ENCODE measurements at places on chromosomes 3 and 15.

GRCh38 chr15:98382139-98382538 lies 266.2 kb upstream of the IGF1R start:
- DNase-seq: no peak

DNA sequence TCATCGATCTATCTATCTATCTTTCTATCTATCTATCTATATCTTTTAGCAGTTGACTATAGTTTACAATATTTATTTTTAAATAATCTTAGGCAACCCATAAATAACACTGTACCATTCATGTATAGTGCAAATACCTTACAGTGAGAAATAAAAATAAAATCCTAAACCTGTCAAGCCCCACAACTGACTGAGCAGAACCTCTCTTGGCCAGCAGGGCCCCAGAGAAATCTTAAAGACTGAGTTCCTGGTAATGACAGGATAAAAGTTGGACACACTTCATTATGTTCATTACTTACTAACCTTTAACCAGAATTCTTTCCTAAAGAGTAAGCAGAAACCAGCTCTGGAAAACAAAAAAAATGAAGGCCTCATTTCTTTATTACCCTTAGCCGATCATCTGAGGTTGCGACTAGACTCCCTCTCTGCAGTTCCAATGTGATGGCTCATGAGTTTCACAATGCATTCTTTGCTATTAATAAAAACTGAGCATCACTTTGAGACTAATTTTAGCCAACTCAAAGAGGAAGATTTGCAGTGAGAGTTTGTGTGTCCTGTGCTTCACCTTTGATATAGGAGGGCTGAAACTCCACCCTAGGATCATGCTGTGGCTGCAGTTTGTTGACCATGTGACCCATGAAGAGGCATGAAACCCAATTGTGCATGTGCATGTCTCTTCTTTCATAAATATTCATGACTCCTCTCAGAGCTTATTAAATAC lies 1072.0 kb downstream of the NSUN3 start:
- DNase-seq: no peak

DNA sequence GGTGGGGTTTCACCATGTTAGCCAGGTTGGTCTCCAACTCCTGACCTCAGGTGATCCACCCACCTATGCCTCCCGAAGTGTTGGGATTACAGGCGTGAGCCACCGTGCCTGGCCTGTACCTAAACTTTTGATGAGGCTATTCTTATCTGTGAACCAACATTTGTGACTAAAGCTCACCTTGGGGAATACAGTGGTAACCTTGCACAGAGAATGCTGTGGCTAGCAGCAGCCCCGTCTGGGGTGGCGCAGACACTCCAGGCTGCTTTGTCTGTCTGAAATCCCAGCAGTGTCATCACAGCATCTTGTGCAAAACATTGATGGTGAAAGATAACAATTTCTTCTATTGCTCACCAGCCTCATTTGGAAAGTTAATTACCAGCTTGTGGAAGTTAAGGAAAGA lies 58.9 kb downstream of the CMTM8 start:
- DNase-seq: no peak

DNA sequence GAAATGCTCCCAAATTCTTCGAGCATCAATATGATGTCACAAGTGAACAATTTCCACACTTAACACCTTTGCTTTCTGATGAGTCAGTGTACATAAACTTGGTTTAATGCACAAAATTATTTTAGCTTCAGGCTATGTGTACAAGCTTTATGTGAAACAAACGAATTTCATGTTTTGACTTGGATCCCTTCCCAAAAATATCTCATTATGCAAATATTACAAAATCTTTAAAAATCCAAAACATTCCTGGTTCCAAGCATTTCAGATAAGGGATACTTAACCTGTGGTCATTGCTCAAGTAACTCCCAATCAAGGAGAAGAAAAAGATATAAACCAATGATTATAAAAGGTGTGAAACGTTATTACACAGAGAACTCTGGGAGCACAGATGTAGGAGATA lies 25.2 kb downstream of the RAB5A start:
- DNase-seq: peak; percentile 27

DNA sequence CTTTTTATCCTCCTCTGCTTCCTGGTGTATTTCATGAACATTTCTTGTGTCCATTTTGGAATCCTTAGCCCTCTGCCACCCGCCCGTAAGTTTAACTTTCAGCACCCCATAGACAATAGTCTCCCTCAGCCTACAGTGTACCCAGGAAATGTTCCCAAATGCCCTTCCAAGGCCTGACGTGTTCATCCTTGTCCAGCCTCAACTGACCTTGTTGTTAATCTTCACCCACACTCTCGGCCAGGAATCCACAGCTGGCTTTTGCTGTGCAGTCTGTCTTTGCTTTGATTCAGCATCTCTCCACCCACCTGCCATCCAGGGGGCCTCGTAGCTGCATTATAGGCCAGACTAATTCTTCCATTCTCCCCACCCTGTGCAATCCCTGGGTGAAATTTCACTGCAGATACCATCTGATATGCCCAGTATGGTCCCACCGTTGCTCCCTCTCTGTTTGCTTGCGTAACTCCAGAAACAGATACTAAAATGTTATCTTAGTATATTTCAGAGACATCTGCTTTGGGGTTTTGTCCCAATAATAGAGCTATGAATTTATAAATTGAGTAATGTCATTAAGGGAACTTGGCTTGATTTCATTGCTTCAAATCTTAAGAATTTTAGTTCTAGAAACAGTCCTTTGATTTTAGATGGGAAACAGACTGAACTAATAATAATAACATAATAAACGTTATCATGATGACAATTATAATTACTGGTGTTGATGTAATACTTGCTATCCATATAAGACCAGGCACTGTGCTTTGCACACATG lies 16.6 kb downstream of the GUCA1C start:
- no peak for DNase-seq

DNA sequence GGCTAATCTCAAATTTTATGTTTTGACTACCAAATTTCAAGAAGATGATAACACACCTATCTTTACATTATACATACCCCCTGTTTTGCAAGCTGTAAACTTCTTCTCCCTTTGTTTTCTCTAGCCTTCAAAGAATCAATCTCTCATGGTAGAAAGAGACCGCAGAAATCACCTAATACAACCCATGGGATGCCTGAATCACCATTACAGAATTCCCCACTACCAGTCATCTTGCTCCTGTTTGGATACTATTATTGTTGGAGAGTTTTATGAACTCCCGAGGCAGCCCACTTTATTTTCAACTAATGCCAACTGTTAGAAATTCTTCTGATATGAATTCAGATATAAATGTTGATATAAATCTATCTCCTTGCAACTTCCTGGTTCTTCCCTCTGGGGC lies 110.9 kb downstream of the FRMD5 start:
- DNase-seq: no peak

GRCh38 chr15:100111125-100112060 lies 230.4 kb downstream of the ADAMTS17 start:
- DNase-seq: no peak

- no peak for DNase-seq
These were observed at the start of gene ZDHHC23 for GRCh38 chr3:113947372-113948014. Gene ZDHHC23 (plus strand): TSS chr3:113948013. CDS start chr3:113948803, 790 bp downstream.

- DNase-seq: no peak
These were observed 265.8 kb upstream of the ZNF717 start for GRCh38 chr3:76051145-76051544.

Measured in BJ (cell line).